ENCODE measurements at places on chromosomes 6 and 20.

- no peak for DNase-seq
Observed at GRCh38 chr6:64505312-64505711, 869.7 kb downstream of the PHF3 start.

DNA sequence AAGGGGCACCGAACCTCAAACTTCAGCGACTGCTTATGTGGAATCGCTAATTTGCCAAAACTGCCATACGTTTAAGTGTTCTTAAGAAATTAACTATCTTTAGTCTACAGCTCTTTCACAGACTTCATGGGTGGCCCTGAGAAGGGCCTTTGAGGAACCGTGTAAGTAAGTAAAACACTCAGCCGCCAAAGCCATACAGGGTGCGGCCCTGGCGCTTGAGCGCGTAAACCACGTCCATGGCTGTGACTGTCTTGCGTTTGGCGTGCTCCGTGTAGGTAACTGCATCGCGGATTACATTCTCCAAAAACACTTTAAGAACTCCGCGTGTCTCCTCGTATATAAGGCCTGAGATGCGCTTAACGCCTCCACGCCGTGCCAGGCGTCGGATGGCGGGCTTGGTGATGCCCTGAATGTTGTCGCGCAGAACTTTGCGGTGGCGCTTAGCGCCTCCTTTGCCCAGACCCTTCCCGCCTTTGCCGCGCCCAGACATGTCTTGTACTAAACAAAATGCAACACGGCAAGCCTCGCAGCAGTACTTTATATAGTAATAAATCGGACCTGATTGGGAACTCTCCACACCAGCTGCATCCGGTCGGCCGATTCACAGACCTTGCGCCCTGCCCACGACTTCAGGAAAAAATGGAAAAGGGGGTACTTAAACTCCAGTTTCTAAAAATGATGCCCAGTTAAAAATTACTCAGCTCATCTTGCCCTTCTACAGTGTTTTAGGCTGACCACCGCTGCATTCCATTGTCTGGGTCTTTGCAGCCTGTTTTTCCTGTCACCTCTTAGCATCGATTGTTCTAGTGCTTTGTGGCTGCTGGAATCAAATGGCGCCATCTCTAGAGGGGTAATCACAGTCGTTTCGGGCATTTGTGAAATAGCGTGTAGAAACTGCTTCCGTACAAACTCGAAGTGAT lies 38.9 kb downstream of the OR2B2 start:
- DNase-seq: peak; percentile 93

DNA sequence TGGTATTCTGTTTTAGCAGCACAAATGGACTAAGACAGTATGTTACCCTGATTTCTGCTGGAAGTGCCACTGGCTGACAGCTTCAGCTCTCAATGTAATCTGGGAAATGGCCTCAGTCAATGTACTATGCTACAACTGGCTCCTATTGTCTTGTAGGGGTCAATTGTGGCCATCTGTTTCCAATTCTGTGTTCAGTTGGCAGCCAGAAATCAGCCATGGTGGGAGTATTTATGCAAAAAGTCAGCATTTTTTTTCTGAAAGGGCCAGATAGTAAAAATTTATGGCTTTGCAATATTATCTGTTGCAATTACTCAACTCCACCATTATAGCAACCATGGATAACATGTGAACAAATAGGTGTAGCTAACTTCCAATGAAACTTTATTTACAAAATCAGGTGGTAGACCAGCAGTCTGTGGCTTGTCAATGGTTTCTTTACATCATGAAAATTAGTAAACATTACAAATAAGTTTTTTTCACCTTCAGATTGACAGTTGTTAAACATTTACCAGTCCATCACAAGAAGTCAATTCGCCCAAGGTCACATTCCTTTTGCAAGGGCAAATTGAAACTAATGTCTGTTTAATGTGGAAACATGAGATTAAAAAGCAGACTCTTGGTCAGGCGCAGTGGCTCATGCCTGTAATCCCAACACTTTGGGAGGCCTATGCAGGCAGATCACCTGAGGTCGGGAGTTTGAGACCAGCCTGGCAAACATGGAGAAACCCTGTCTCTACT lies 58.3 kb upstream of the TSHZ2 start:
- DNase-seq: no peak

DNA sequence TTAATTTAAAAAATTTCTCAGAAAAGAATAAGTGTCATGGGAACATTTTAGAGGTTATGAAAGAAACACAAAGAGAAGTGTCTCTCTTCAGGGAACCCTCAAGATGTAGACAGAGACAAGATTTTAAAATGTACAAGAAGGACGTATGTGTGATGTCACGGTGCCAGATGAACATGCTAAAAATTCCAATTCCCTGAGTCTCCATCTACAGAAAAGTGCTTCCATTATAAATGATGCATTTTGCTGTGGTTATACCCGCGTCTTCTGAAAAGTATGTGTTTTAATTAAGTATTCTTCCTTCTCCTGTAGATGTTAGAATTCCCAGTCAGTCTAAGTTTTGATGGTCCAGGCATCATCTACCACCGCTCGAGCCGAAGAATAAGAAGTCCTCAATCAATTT lies 489.1 kb downstream of the PREX1 start:
- no peak for DNase-seq

DNA sequence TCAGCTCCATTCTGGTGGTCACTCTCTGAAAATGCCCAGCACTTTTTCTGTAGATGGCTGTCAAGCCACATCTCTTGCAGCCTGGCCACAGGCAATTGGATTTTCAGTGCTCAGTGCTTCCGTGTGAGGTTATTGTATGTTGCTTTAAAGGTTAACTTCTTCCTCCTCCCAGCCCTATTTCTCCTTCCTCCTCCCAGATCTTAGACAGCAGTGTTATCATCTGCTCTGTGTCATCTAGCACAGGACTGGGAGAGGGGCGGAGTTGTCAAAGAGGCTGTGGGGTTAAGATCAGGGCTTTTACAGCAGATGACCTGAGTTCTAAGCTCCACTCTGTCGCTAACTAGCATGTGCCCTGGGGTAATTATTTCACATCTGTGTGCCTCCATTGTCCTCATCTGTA lies 129.0 kb downstream of the PHACTR3 start:
- DNase-seq: no peak

DNA sequence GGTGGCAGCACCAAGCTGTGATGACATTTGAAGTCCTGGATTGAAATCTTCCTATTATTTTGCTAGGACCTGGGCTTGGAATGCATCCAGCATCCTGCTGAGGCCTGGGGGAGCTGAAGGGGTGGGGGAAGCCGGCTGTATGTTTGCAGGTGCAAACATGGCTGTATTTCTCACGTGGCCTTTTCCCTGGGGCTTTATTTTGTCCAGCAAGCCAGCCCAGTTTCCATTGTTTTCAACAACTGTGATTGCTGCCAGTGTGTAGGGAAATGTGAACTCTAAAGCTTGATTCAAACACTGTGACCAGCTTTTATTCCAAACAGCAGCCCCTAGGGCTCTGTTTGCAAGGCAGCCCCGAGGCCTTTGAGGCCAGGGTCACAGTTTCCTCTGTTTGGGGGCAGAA lies 683.0 kb downstream of the DHX35 start:
- DNase-seq: no peak

DNA sequence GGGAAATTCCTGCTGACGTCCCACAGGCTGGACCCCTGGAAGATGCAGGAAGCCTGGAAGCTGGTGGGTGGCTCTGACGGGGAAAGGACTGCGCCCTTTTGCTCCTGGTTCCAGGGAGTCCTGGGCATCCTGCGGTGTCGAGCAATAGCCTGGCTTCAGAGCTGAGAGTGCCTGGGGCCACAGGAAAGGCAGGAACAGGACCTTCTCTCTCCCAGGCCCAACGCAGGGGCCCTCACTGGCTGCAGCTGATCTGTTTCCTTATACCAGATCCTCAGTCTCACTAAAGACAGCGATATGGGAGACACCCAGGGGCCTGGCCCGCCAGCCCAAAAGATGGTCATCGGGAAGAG lies 1.4 kb downstream of the B3GALT4 start:
- no peak for DNase-seq

DNA sequence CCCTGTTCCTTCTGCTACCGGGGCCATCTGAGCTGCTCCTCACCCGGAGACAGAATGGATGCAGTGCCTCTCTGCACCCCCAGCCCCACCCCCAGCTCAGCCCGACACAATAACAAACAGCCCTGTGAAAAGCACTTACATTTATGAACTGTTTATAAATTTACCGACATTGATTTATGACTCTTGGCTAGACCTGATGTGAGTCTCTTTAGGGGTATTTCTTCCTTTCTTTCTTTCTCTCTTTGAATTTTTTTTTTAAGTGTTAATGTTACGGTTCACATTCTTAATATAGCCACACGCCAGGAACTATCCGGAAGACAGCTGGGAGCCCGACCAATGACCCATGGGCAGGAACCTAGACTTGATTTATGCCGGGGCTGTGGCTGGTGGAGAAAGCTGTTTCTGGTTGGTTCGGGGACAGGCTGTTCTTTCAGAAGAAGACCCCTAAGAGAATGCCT lies 266.3 kb downstream of the CDC5L start:
- DNase-seq: no peak

DNA sequence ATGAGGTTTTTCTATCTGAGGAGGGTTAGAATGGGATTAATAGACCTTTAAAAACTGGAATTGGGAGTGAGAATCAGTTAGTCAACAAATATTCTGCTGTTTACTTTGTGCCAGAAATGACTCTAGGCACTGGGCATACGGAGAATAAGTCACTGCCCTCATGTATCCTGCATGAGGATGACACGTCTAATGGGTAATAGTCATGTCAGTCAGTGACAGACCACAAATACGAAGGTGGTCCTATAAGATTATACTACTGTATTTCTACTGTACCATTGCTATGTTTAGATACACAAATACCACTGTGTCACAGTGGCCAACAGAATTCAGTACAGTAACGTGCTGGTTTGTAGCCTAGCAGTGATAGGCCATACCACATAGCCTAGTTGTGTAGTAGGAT lies 30.7 kb downstream of the ZFAND3 start:
- no peak for DNase-seq

DNA sequence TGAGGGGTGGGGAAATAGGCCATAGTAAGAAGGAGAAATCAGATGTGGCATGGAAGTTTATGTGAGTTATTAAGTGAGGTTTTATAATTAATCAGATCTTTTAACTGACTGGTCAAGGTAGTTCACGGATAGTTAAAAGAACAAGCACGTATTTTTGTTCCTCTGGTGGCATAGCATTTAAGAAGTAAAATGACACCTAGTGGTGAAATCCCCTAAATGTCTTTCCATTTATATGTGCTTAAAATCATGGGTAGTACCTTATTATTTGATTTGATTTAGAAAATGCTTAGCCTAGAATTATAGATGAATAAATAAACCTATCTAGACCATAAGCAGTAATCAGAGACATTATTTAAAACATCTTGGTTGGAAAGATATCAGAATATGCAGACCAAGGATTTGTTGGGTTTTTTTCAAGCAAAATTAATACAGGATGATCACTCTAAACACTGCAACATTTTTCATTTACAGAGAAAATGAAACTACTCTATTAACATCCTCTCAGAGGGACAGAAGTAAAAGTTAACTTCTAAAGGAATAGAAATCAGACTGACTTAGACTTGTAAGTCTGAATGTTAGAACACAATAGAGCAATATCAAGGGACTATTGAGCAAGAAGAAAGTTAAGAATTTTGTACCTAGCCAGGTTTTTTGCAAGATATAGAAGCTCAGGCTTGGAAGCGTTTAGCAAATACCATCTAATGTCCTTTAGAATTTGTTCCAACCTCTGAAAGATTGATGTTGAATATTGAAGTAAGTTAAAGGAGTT lies 81.1 kb downstream of the STXBP5 start:
- peak; percentile 25 for DNase-seq

- no peak for DNase-seq
Observed at GRCh38 chr20:8390037-8390433, 258.0 kb downstream of the PLCB1 start.

GRCh38 chr20:58892932-58893224 lies 40.4 kb downstream of the GNAS start:
- DNase-seq: no peak

DNA sequence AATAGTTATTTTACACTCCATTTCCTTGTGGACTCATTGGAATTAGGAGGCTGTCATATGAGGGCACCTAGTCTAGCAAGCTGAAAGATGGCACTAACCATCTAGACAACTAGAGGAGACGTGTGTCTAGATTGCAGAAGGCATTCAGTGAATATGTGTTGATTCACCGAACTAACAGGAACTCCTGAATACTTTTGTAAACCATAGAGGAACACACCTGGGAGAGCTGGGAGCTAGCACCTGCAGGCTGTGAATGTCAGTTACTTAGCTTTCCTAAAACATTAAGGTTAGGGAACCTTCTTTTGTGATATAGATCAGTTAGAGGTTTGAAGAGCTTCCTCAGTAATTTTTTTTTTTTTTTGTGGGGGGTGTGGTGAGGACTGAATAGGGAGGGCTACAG lies 7.7 kb downstream of the OPN5 start:
- no peak for DNase-seq

GRCh38 chr20:64169091-64169560 lies 4.9 kb downstream of the MYT1 start:
- DNase-seq: no peak

- DNase-seq: no peak
Observed at GRCh38 chr6:149044528-149044927, 273.0 kb upstream of the TAB2 start.

DNA sequence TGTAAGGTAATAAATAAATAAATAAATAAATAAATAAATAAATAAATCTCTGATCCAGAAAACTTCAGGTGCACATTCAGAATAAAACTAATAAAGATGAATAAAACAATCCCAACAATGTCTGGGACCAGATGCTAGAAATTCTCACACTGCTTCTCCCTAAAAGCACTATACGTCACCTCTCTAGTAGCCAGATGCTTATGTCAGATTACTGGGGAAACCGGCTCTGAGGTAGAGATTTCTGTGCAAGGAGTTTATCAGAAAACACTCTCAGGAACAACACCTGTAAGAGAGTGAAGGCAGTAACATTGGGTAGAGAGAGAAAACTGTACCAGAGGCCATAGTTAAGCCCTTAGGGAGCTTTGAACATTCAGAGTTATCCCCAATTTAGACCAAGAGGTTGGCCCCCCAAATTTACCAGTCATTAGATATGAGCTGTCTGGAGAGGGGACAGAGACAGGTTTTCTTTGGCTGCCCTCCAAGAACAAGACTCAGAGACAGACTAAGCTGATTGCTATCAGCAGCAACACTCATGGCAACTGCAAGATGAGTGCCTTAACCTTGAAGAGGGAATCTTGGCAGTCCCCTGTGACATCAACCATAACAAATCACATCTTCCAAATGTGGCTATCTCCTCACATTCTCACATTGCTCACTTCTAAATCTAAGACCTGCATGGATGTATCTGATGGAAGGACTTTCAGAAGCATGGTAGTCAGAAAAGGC lies 151.2 kb upstream of the BMP5 start:
- no peak for DNase-seq

GRCh38 chr6:169229615-169230321 lies 23.9 kb downstream of the THBS2 start:
- DNase-seq: no peak
